Suprapubic skin (tissue), 4 donors: ENCODE measurements at places on chromosomes 3 and 15. TPM values are rescaled to one million over a fixed set of nuclear protein-coding genes. Genes with fewer than 3 reads are reported as not detected.
A peak's percentile ranks its signal among the peaks of the same experiment; 100 is the strongest.

DNA sequence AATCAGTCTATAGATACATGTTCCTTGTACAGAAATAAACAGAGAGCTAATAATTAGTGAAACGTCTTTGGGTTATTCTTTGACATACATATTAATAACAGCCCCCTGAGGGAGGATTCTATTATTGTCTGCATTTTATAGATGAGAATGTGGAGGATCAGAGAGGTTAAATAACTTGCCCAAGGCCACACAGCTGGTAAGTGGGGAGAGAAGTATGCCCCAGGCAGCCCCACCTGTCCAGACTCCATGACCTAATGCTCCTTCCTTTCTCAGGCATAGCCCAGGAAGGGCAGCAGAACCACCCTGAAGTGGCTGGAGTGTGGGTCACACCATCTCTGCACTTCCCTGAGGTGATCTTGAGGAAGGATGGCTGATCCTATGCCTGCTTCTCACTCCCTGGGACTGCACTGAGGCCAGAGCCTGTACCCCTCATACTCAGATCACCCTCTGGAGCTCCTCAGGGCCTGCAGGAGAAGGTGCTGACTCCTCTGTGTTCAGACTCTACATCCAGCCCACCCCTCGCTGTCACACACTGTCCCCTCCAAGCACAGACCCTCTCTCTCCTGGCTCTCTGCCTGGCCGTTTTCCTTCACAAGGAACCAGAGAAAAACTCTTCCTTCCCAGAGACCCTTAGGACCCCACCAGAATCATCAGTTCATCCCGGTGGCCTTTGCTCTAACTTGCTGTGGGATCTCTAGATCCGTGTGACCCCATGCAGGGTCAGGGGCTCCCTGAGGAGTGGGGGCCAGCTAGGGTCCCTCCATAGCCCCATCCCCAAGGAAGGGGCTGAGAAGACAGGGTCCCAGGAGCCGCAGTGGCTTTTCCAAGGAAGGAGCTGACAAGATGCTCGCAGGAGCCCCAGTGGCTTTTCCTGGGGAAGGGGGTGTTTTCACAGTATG lies 4.4 kb upstream of the HHATL start:
- no peak overlapping the region for H3K4me3 ChIP-seq
- no peaks in the 10 kb centered on the region for H3K36me3 ChIP-seq
- H3K27ac ChIP-seq, result no peak overlapping the region
- no peaks in the 10 kb centered on the region for H3K4me1 ChIP-seq

- H3K4me1 ChIP-seq, result no peaks in the 10 kb centered on the region
- peaks cover 71% of the 10 kb centered on the region for H3K36me3 ChIP-seq
- H3K27me3 ChIP-seq, result no peaks in the 10 kb centered on the region
- H3K27ac ChIP-seq, result no peak overlapping the region
- H3K4me3 ChIP-seq, result no peak overlapping the region
Observed at GRCh38 chr3:119225121-119225520, 15.6 kb downstream of the B4GALT4 start.

DNA sequence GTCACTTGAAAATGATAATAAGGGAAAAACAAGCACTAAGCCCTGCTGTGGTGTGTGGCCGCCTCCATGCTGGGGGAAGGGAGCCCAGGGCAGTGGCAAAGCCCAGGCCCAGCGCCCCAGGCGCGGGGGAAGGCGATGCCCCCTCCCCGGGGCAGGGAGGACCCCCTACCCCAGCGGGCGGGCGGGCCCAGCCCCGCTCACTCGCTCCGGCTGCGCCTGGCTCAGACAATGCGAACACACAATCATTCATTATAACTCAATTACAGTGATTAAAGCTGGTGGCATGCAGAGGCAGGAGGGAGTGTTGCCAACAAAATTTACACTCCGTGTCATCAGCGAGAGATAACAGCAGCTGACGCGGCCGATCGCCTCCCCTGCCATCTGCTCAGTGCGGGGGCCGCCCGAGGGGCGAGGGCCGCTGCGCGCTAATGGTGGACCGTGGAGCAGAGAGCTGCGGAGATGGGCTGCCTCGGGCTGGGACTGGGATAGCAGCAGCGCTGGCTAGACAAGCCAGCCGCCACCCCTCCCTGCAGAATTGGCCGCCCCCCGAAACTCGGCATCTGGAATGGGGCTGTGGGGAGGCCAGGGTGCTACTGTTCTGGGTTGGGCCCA lies 64.1 kb downstream of the TLE3 start:
- no peak for DNase-seq
- no peak overlapping the region for H3K27ac ChIP-seq
- H3K4me1 ChIP-seq, result peaks cover 11% of the 10 kb centered on the region
- no peaks in the 10 kb centered on the region for H3K36me3 ChIP-seq

DNA sequence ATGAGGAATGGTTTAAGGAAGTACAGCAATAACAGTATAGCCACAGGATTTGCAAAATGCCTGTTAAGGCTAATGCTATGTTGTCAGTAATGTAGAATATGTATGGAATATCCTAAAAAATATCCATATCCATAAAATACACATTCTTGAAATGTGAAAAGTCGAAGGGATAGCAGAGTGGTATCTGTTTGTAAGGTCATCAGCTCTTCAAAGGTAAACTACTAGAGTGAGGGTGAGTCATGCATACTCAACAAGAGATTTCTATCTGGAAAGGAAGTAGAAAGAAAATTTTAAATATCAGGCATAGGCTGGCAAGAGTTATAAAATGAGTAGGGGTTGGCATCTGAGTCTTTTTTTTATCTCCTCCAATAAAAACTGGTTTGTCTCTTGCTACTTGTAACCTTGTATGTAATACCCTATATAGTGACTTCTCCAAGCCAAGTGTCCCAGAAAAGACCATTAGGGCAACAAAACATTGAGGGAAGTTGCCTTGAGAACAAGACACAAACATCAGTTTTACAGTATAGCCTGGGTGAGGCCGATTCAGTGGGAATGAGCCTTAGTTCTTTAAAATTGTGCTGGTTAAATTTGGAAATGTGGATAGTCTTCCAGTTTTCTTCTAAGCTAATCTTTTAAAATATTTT lies 103.1 kb downstream of the SPATA16 start:
- DNase-seq, result no peak
- H3K4me3 ChIP-seq, result no peak overlapping the region

DNA sequence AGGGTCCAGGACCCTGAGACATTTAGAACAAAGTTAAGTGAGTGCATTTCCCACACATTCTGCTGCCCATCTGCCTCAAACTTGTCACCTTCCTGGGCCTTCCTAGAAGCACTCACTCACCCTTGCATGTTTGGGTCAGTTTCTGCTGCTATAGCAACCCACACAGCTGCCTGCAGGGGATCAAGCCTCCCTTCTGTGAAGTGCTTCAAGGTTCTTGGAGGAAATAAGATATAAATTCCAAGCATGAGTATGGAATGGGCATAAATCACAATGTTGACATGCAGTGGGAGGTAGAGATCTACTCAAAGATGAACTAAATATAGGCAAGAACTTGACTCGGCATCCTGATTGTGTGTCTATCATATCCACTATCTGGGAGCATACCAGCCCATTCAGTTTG lies 140.4 kb downstream of the SLC9A9 start:
- no peaks in the 10 kb centered on the region for H3K4me1 ChIP-seq
- no peaks in the 10 kb centered on the region for H3K36me3 ChIP-seq
- no peak for DNase-seq
- H3K4me3 ChIP-seq, result no peak overlapping the region

GRCh38 chr3:127371846-127372245 lies 84.0 kb upstream of the PRR20G start:
- H3K27me3 ChIP-seq, result peaks cover 15% of the 10 kb centered on the region
- H3K27ac ChIP-seq, result no peak overlapping the region
- H3K4me1 ChIP-seq, result no peaks in the 10 kb centered on the region
- DNase-seq, result no peak
- H3K36me3 ChIP-seq, result no peaks in the 10 kb centered on the region

GRCh38 chr3:50525987-50526386 lies 22.6 kb upstream of the CACNA2D2 start:
- no peak overlapping the region for H3K4me3 ChIP-seq
- no peak for DNase-seq
- peaks cover 10% of the 10 kb centered on the region for H3K4me1 ChIP-seq
- H3K36me3 ChIP-seq, result no peaks in the 10 kb centered on the region
- H3K27ac ChIP-seq, result no peak overlapping the region

GRCh38 chr3:52040600-52040999 lies 15.8 kb downstream of the DUSP7 start:
- no peaks in the 10 kb centered on the region for H3K36me3 ChIP-seq
- DNase-seq, result no peak
- H3K4me1 ChIP-seq, result peaks cover 60% of the 10 kb centered on the region
- peak overlapping the region; percentile 68 for H3K27ac ChIP-seq
- no peak overlapping the region for H3K4me3 ChIP-seq
- no peaks in the 10 kb centered on the region for H3K27me3 ChIP-seq

GRCh38 chr15:98807262-98807661 lies 158.9 kb downstream of the IGF1R start:
- DNase-seq, result no peak
- peaks cover 7% of the 10 kb centered on the region for H3K4me1 ChIP-seq
- H3K27me3 ChIP-seq, result no peaks in the 10 kb centered on the region
- H3K27ac ChIP-seq, result no peak overlapping the region
- H3K4me3 ChIP-seq, result no peak overlapping the region

DNA sequence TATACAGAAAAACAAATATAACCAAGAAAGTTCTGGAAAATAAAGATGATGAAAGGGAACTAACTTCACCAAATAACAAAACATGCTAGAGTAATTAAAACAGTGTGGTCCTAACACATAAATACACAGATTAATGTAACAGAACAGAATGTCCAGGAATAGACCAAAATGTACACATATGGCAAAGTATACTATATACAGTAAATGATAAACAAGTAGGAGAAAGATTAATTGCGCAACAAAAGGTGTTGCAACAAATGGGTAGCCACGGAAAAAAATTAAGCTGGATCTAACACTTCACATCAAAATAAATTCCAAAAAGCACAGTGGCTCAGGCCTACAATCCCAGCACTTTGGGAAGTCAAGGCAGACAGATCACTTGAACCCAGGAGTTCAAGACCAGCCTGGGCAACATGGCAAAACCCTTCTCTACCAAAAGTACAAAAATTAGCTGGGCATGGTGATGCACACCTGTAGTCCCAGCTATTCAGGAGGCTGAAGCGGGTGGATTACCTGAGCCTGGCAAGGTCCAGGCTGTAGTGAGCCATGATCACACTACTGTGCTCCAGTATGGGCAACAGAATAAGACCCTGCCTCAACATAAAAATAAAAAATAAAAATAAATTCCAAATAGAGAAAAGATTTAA lies 19.8 kb downstream of the SCAP start:
- no peaks in the 10 kb centered on the region for H3K27me3 ChIP-seq
- peaks cover 20% of the 10 kb centered on the region for H3K4me1 ChIP-seq
- no peak overlapping the region for H3K27ac ChIP-seq
- no peak overlapping the region for H3K4me3 ChIP-seq
- no peak for DNase-seq
- no peaks in the 10 kb centered on the region for H3K36me3 ChIP-seq

GRCh38 chr3:52315977-52316764 lies at the start of gene DNAH1:
TSS of gene DNAH1 (plus strand) at chr3:52316319. CDS start at chr3:52322443, 6,124 bp downstream.
- no peak within 1 kb of the TSS for H3K27ac ChIP-seq
- no peaks in the 10 kb centered on the region for H3K27me3 ChIP-seq
- peaks cover 21% of the 10 kb centered on the region for H3K4me1 ChIP-seq
- H3K4me3 ChIP-seq, result peak within 1 kb of the TSS; percentile 37

GRCh38 chr3:121998030-121998580 lies 23.9 kb downstream of the ILDR1 start:
- no peak overlapping the region for H3K27ac ChIP-seq
- no peak overlapping the region for H3K4me3 ChIP-seq
- H3K36me3 ChIP-seq, result no peaks in the 10 kb centered on the region
- peaks cover 7% of the 10 kb centered on the region for H3K4me1 ChIP-seq
- DNase-seq, result no peak
- H3K27me3 ChIP-seq, result no peaks in the 10 kb centered on the region

- no peaks in the 10 kb centered on the region for H3K36me3 ChIP-seq
- H3K4me3 ChIP-seq, result no peak overlapping the region
- peaks cover 12% of the 10 kb centered on the region for H3K4me1 ChIP-seq
- H3K27ac ChIP-seq, result no peak overlapping the region
- no peaks in the 10 kb centered on the region for H3K27me3 ChIP-seq
- no peak for DNase-seq
Observed at GRCh38 chr15:94240480-94240879, 9.1 kb downstream of the MCTP2 start.

- H3K27me3 ChIP-seq, result no peaks in the 10 kb centered on the region
- H3K36me3 ChIP-seq, result no peaks in the 10 kb centered on the region
- H3K4me1 ChIP-seq, result no peaks in the 10 kb centered on the region
- DNase-seq, result no peak
- H3K4me3 ChIP-seq, result no peak overlapping the region
Observed at GRCh38 chr3:154872696-154873095, 207.4 kb upstream of the MME start.

DNA sequence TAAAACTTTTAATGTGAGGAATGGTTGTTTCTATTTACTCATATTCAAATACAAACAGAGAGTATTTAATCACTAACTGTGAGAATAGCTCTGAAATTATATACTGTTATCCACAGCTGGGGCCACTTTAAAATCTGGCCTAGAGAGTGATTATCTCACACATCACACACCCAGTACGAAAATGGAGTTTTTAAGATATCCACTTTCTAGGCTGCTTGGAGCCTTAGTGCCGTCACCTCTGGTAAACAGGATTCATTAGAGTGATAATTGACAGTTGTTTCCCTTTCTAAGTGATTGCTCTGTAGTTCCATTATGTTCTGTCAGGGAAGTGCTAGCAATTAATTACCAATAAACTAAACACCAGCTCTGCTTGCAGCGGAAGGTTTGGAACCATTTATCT lies 942.4 kb downstream of the FHIT start:
- no peak overlapping the region for H3K27ac ChIP-seq
- DNase-seq, result no peak
- H3K27me3 ChIP-seq, result no peaks in the 10 kb centered on the region
- H3K4me1 ChIP-seq, result no peaks in the 10 kb centered on the region

- H3K4me3 ChIP-seq, result no peak overlapping the region
- peaks cover 5% of the 10 kb centered on the region for H3K4me1 ChIP-seq
- DNase-seq, result no peak
- no peaks in the 10 kb centered on the region for H3K27me3 ChIP-seq
- H3K27ac ChIP-seq, result peak overlapping the region; percentile 34
Observed at GRCh38 chr3:33054100-33055092, 42.5 kb downstream of the GLB1 start.

GRCh38 chr3:23809294-23809693 lies 3.5 kb downstream of the UBE2E1 start:
- no peaks in the 10 kb centered on the region for H3K27me3 ChIP-seq
- H3K27ac ChIP-seq, result peak overlapping the region; percentile 87
- no peak for DNase-seq
- peak overlapping the region; percentile 81 for H3K4me3 ChIP-seq
- H3K36me3 ChIP-seq, result no peaks in the 10 kb centered on the region
- peaks cover 56% of the 10 kb centered on the region for H3K4me1 ChIP-seq

- no peak overlapping the region for H3K4me3 ChIP-seq
- H3K27ac ChIP-seq, result no peak overlapping the region
- no peak for DNase-seq
- H3K27me3 ChIP-seq, result no peaks in the 10 kb centered on the region
Observed at GRCh38 chr15:63765338-63765737, 68.4 kb downstream of the HERC1 start.

The ACTRT3 gene
- total RNA-seq, result not detected

The NANOGP8 gene
- 5.9 TPM for total RNA-seq

The SERINC4 gene
- 0.62 TPM for total RNA-seq

The MYO1E gene
- 79.7 TPM for total RNA-seq

The STAC gene
- 5.1 TPM for total RNA-seq

The FAM3D gene
- 4.0 TPM for total RNA-seq

The DUOXA2 gene
- not detected for total RNA-seq

The ZBED2 gene
- total RNA-seq, result 3.8 TPM

The MAP1A gene
- 3.9 TPM for total RNA-seq

The MON1A gene
- 15.6 TPM for total RNA-seq

The LRRC31 gene
- total RNA-seq, result not detected

The COMMD2 gene
- 26.8 TPM for total RNA-seq

The ATP8B4 gene
- total RNA-seq, result 2.2 TPM

The EFHB gene
- 0.89 TPM for total RNA-seq

The ITIH1 gene
- total RNA-seq, result not detected

The UROC1 gene
- not detected for total RNA-seq

The CCDC39 gene
- total RNA-seq, result not detected

The ANKRD63 gene
- total RNA-seq, result not detected
